ENCODE measurements at places on chromosomes 13 and 19.

- peak; percentile 10 for DNase-seq
Measured at GRCh38 chr19:40523322-40524047, 53.2 kb upstream of the SHKBP1 start.

GRCh38 chr13:113053801-113054604 is 51.6 kb upstream of the F7 start:
- no peak for DNase-seq

- no peak for DNase-seq
Measured at GRCh38 chr13:111503376-111503775, 182.9 kb downstream of the TEX29 start.

DNA sequence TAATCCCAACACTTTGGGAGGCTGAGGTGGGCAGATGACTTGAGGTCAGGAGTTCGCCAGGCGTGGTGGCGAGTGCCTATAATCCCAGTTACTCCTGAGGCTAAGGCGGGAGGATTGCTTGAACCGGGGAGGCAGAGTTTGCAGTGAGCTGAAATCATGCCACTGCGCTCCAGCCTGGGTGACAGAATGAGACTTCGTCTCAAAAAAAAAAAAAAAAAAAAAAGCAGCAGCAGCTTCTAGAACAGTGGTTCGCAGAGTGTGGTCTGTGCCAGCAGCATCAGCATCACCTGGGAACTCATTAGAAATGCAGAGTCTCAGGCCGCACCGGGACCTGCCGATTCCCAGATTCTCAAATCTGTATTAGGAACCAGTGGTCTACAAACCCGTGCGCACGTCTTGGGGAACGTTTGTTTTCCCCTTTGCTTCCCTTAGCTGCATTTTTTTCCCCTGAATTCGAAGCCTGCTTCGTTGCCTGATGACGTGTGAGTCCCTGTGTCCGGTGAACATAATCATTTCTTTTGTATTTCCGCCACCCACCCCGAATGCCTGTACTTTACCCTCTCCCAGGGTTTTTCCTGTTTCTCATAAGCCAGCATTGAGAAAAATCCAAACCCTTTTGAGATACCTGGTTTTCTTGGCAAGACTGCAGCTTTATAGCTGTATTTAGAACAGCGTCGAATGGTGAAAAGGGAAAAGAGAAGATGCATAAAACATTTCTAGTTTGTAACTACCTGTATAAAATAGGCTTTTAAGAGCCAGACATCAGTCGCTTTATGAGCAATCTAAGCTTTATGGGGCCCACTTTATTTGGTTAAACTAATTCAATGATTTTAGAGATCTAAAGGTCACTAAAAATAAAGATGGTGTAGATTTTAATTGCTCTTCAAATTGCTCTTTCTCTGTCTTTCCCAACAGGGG is 49.8 kb downstream of the BICRA start:
- no peak for DNase-seq

DNA sequence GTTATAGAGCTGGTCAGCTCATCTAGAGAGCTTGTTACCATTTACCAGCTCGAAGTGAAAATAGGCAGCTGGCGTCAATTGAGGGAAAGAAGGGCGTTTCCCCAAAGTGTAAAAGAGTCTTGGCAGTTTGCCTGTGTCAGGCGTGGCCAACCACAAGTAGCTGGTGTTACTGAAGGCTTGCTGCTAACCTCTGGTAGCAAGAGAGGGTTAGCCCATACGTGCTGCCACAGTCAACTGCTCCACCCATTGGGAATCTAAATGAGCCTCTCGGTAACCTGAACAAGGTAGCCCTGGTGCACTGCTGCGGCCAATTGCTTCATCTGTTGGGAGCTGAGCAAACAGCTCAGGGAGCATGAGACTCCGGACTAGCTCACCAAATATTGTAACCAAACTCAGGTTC is 314.9 kb upstream of the SLITRK5 start:
- no peak for DNase-seq

- DNase-seq = no peak
Measured at GRCh38 chr13:110305001-110305400, 2.0 kb downstream of the COL4A1 start.
